T-helper 2 cell treated with Interferon-gamma antibody and Interleukin-4, amounts not matched to agents 5 μg/mL and 100 μg/mL, for 36 hours (primary cell): ENCODE measurements at places on chromosomes 7 and 10.

DNA sequence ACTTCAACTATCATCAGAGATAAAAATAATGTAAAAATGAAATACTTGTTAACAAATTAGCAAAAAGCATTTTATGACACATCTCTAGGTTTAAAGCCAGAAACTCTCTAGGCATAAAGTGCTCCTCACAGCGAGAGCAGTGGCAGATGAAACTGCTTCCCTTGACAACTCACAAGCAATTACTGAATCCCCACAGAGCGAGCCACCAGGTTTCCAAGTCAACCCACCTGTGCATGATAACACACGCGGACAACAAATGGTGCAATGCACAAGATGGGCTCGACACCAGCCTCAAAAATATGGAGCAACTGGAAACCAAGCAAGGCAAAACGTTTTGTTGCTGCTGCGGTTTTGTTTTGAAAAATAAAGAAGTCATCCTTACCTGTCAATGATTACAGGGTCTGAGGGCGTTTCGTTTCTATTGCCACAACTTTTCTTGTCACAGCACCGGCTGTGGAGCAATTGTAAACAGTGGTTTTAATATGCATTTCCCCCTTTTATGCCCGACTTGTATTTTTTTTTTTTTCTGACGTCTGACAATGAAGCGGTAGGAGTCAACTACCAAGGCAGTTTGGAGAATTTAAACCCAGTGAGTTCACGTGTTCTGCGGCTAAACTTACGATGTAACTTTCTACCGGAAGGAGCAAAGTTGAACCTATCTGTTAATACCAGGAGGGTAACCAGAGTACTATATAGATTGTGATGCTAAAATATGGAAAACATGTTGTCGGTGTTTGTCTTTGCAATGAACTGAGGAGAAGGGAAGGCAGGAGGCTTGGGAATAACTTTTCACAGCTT lies 7.0 kb downstream of the EBF3 start:
- H3K4me1 ChIP-seq = peaks cover 5% of the 10 kb centered on the region
- peaks cover 69% of the 10 kb centered on the region for H3K27me3 ChIP-seq
- H3K36me3 ChIP-seq = peaks cover 2% of the 10 kb centered on the region
- H3K4me3 ChIP-seq = no peak overlapping the region
- DNase-seq = no peak

- H3K4me3 ChIP-seq = no peak overlapping the region
- H3K27me3 ChIP-seq = no peaks in the 10 kb centered on the region
- H3K27ac ChIP-seq = no peak overlapping the region
- DNase-seq = no peak
- H3K36me3 ChIP-seq = no peaks in the 10 kb centered on the region
These were observed 135.3 kb upstream of the VWC2 start for GRCh38 chr7:49638166-49638565.

- H3K27me3 ChIP-seq = peaks cover 5% of the 10 kb centered on the region
- H3K27ac ChIP-seq = no peak overlapping the region
- H3K4me3 ChIP-seq = no peak overlapping the region
- H3K36me3 ChIP-seq = no peaks in the 10 kb centered on the region
- DNase-seq = no peak
- peaks cover 10% of the 10 kb centered on the region for H3K4me1 ChIP-seq
These were observed 262.9 kb downstream of the SNX13 start for GRCh38 chr7:17677408-17677807.

DNA sequence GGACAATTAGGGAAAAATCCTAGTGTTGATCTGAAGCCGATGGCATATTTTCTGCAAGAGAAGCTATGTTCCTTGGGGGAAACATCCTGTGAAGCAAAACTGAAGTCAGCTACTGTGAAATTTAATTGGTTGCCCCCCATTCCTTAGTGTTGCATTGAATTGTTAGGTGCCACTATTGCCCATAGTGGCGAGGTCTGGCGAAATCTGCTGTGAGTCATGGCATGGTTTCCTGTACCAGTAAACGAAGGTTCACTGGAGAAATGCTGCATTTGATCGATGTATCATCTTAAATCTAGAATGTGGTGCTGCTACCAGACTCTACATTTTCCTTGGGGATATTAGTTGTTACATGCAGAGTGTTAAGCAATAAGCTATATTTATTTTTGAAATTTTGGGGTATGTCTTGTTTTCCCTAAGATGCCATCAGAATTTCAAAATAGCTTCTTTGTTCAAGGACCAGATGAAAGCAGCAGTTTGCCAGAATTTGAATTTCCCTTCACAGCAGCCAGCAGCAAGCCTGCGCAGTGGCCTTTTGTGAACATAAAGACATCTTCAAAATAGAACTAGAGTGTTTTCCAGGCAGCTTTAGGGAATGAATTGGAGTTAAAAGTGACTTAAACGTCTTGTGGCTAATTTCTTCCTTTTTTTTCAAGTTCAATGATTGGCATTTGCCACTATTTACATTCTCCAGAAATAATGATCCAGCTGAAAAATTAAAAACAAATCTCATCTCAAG lies 348.6 kb upstream of the COBL start:
- H3K4me1 ChIP-seq = no peaks in the 10 kb centered on the region
- DNase-seq = no peak
- H3K27ac ChIP-seq = no peak overlapping the region
- no peaks in the 10 kb centered on the region for H3K36me3 ChIP-seq
- H3K4me3 ChIP-seq = no peak overlapping the region

- peak overlapping the region; percentile 94 for H3K4me3 ChIP-seq
- H3K36me3 ChIP-seq = peaks cover 15% of the 10 kb centered on the region
- H3K27ac ChIP-seq = peak overlapping the region; percentile 93
- peak; percentile 29 for DNase-seq
- peaks cover 23% of the 10 kb centered on the region for H3K4me1 ChIP-seq
- no peaks in the 10 kb centered on the region for H3K27me3 ChIP-seq
These were observed 75.1 kb downstream of the ANKRD61 start for GRCh38 chr7:6106140-6106904.

GRCh38 chr10:103712898-103713498 lies 142.4 kb downstream of the SH3PXD2A start:
- no peaks in the 10 kb centered on the region for H3K36me3 ChIP-seq
- H3K4me1 ChIP-seq = no peaks in the 10 kb centered on the region
- H3K4me3 ChIP-seq = no peak overlapping the region
- H3K27ac ChIP-seq = no peak overlapping the region
- DNase-seq = peak; percentile 63

- no peak for DNase-seq
- peaks cover 46% of the 10 kb centered on the region for H3K4me1 ChIP-seq
- H3K4me3 ChIP-seq = peak overlapping the region; percentile 65
- H3K27me3 ChIP-seq = peaks cover 34% of the 10 kb centered on the region
- peaks cover 10% of the 10 kb centered on the region for H3K36me3 ChIP-seq
These were observed 84.7 kb downstream of the NRP1 start for GRCh38 chr10:33249659-33250345.

- no peak overlapping the region for H3K4me3 ChIP-seq
- no peak for DNase-seq
- H3K27me3 ChIP-seq = no peaks in the 10 kb centered on the region
- H3K36me3 ChIP-seq = no peaks in the 10 kb centered on the region
- no peak overlapping the region for H3K27ac ChIP-seq
- peaks cover 23% of the 10 kb centered on the region for H3K4me1 ChIP-seq
These were observed 107.2 kb upstream of the PPIF start for GRCh38 chr10:79239924-79240581.

DNA sequence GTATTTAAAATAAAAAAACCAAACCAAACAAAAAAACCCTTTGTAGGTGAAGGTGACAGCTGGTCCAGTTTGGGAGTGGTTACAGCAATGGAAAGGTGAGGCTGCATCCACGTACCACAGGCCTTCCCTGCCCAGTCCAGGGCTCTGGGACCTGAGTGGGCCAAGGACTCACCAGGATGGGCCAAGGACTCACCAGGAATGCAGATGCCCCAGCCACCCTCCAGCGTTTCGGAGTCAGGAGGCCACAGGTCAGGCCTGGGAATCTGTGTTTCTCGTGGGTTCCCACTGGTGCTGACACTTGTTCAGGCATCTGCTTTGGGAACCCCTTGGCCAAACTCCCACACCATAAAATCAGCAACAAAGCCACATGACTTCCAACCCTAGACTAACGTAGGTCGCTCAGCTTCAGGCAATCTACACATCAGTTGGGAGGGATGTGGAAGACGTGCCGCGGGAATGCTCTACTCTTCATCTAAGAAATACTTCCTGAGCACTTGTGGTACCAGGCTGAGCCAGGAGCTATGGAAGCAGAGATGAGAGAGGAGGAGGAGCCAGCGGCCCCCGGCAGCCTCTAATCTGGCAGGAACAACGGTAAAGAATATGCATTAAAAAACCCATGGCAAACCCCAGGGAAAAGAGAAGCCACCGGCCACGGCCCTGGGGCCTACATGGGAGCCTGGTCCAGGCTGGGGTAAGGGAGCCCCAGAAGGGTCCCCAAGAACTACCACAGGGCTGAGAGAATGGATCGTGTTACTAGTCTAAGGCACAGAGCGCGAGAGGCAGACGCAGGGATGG lies 473.4 kb downstream of the PTPRN2 start:
- DNase-seq = no peak
- no peak overlapping the region for H3K27ac ChIP-seq
- H3K36me3 ChIP-seq = no peaks in the 10 kb centered on the region
- no peaks in the 10 kb centered on the region for H3K27me3 ChIP-seq

DNA sequence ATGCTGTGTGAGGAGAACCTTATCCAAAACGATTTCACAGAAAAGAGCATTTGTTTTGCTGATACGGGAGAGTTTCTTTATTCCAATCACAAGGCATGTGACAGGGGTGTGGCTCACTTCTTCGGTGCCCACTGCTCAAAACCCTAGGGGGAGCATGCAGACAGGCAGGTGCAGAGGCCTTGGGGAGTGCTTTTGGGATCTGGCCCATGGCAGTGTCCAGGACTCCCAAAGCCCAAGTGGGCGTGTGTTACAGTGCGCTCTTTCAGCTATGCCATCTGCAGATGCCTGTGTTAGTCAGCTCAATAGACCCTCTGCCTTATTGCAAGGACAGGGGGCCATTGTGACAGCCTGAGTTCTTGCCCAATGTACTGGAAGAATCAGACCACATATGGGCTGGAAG lies 94.8 kb downstream of the CSTF2T start:
- H3K4me3 ChIP-seq = no peak overlapping the region
- H3K4me1 ChIP-seq = no peaks in the 10 kb centered on the region
- no peak overlapping the region for H3K27ac ChIP-seq
- H3K36me3 ChIP-seq = no peaks in the 10 kb centered on the region

- no peak overlapping the region for H3K4me3 ChIP-seq
- H3K4me1 ChIP-seq = no peaks in the 10 kb centered on the region
- no peaks in the 10 kb centered on the region for H3K27me3 ChIP-seq
- no peaks in the 10 kb centered on the region for H3K36me3 ChIP-seq
- no peak overlapping the region for H3K27ac ChIP-seq
- DNase-seq = no peak
These were observed 169.2 kb upstream of the CDC14C start for GRCh38 chr7:48755061-48755555.

DNA sequence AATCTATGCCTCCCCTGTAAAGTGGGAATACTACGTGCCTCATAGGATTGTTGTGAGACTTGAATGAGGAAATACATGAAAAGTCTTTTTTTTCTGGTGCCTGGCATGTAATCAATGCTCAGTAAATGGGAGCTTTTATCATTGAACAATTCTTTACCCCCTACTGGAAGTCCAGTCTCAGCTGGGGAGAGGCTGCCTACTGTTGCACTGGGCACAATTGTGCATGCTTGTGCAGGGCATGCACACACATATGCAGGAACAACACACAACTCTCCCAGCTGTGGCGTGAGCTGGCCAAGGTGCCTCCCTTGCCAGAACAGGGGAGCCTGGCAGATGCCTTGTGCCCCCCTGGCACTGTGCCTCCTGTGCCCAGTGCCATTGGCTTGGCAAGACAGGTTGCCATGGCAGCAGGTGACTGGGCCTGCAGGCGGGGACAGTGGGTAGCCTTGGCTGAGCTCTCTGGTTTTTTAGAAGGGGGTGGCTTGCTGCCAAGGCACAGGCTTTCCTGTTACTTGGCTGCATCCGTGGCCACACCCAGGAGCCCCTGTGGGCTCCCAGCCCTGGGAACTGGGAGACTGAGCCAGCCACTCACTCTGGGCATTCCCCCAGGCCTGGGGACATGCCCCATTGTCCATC lies 16.1 kb upstream of the PALD1 start:
- no peak overlapping the region for H3K4me3 ChIP-seq
- H3K4me1 ChIP-seq = no peaks in the 10 kb centered on the region
- no peaks in the 10 kb centered on the region for H3K36me3 ChIP-seq
- H3K27me3 ChIP-seq = peaks cover 33% of the 10 kb centered on the region

DNA sequence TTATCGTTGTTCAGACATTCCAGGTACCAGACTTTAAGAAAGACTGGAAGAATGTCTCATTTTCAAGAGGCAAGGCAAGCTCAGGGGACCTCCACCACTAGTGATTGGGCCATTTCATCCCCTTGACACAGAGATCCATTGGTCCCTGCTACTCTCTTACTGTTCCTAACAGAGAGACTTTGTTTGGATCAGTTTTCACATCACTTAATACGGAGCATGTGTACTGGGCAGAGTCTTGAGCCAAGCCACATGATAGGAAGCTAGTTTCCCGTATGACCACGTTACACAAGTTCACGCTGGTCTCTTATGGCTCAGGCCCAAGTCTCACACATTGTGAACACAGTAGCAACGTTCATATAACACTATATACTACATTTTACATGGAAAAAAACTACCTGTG lies 269.9 kb downstream of the BAMBI start:
- no peak for DNase-seq
- H3K27me3 ChIP-seq = no peaks in the 10 kb centered on the region
- no peaks in the 10 kb centered on the region for H3K4me1 ChIP-seq
- H3K27ac ChIP-seq = no peak overlapping the region
- no peak overlapping the region for H3K4me3 ChIP-seq

- no peaks in the 10 kb centered on the region for H3K27me3 ChIP-seq
- no peak overlapping the region for H3K4me3 ChIP-seq
- H3K4me1 ChIP-seq = peaks cover 16% of the 10 kb centered on the region
- peaks cover 3% of the 10 kb centered on the region for H3K36me3 ChIP-seq
- peak; percentile 44 for DNase-seq
These were observed 119.4 kb downstream of the DYNC2I1 start for GRCh38 chr7:158975526-158976467.

- peaks cover 2% of the 10 kb centered on the region for H3K27me3 ChIP-seq
- H3K27ac ChIP-seq = no peak overlapping the region
- no peak for DNase-seq
- no peaks in the 10 kb centered on the region for H3K36me3 ChIP-seq
- no peak overlapping the region for H3K4me3 ChIP-seq
- H3K4me1 ChIP-seq = no peaks in the 10 kb centered on the region
These were observed 116.1 kb upstream of the PCBD1 start for GRCh38 chr10:71004176-71005075.

- H3K27ac ChIP-seq = no peak overlapping the region
- H3K4me1 ChIP-seq = no peaks in the 10 kb centered on the region
- H3K4me3 ChIP-seq = no peak overlapping the region
- H3K36me3 ChIP-seq = no peaks in the 10 kb centered on the region
These were observed 272.5 kb upstream of the SEMA3E start for GRCh38 chr7:83921271-83921940.
